Cardiac muscle cell (in vitro differentiated cells and primary cell): ENCODE measurements at places on chromosomes 13 and 19. TPM values are rescaled to one million over a fixed set of nuclear protein-coding genes. Genes with fewer than 3 reads are reported as not detected.

ZNF136 gene
- total RNA-seq: 5.2 and 22.5 TPM in 2 replicates

KRTDAP gene
- 0.60 TPM in 1 of 2 replicates, not detected in the other for total RNA-seq

SUPT20H gene
- 40.9 and 49.8 TPM in 2 replicates for total RNA-seq

ICAM4 gene
- total RNA-seq: 21.8 and 23.4 TPM in 2 replicates

SLC15A1 gene
- total RNA-seq: not detected in 2 replicates

TYROBP gene
- total RNA-seq: 2.9 TPM in 1 of 2 replicates, not detected in the other

TJP3 gene
- total RNA-seq: 2.8 and 5.2 TPM in 2 replicates

PSG4 gene
- not detected in 2 replicates for total RNA-seq

FAM98C gene
- total RNA-seq: 25.6 and 35.3 TPM in 2 replicates

KL gene
- total RNA-seq: not detected in 2 replicates

LGALS14 gene
- not detected in 2 replicates for total RNA-seq

SMIM17 gene
- 1.4 TPM in 1 of 2 replicates, not detected in the other for total RNA-seq

LTBP4 gene
- 85.3 and 203 TPM in 2 replicates for total RNA-seq

ARL11 gene
- 0.21 and 0.70 TPM in 2 replicates for total RNA-seq

TNFSF9 gene
- total RNA-seq: 0.81 and 1.3 TPM in 2 replicates

GRCh38 chr13:43977911-43978310, 98.2 kb downstream of the LACC1 start:
- no peak for DNase-seq

GRCh38 chr13:94710065-94710781, 2.1 kb downstream of the SOX21 start:
- no peak for DNase-seq

DNA sequence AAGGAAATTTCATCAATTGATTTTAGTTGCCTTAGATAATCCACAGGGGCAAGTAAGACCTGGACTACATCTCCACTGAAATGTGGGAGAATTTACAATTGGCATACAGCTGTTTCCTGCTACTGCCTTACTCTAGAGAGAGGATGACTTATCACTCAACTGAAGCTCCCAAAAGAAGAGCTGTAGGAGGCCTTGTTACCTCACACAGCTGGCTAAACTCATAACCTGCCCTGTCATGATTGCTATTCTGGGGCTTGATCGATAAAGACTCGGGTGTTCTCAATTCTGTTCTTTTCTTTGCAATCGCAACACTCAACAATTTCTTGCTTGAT, 1396.4 kb downstream of the EFNB2 start:
- no peak for DNase-seq

DNA sequence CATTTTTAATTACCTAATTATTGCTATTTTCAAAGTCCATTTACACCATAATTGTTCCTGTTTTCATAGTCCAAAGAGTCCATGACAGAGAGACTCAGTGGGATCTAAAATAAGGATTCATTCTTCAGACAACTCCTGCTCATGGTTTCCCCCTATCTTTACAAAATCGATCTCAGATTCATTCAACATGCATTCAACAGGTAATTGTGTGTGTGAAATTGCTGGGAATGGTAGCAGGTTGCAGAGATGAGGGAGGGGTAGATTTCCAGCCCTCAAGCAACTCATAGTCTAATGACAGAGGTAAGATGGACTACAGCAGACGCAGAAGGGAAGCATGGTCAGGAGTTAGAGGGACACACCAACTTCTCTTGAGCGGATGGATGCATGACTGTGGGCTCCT, 138.1 kb downstream of the TSHZ3 start:
- DNase-seq: no peak

- DNase-seq: no peak
These were observed 251.7 kb upstream of the HTR2A start for GRCh38 chr13:47148543-47148942.

DNA sequence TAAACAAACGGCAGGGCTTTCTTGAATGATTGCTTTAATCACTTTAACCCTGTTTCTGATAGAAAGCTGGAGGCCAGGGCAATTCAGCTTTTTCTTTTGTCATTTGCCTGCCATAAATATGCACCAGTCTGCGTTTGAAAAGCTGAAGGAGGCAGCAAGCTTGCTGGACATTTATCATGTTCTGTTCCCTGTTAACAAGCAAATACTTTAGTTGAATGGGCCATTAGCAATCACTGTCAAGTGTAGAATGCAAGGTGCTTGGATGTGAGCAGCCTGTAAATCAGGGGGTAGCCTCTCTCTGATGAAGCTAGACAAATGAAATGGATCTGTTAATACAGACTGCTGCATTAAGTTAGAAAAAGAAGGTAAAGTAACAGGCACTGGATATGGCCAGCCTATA, 7.6 kb downstream of the EFNB2 start:
- DNase-seq: no peak

GRCh38 chr13:76489274-76489673, 396.9 kb downstream of the KCTD12 start:
- no peak for DNase-seq

GRCh38 chr13:97124915-97125809, 97.0 kb upstream of the MBNL2 start:
- peak; percentile 65 for DNase-seq

DNA sequence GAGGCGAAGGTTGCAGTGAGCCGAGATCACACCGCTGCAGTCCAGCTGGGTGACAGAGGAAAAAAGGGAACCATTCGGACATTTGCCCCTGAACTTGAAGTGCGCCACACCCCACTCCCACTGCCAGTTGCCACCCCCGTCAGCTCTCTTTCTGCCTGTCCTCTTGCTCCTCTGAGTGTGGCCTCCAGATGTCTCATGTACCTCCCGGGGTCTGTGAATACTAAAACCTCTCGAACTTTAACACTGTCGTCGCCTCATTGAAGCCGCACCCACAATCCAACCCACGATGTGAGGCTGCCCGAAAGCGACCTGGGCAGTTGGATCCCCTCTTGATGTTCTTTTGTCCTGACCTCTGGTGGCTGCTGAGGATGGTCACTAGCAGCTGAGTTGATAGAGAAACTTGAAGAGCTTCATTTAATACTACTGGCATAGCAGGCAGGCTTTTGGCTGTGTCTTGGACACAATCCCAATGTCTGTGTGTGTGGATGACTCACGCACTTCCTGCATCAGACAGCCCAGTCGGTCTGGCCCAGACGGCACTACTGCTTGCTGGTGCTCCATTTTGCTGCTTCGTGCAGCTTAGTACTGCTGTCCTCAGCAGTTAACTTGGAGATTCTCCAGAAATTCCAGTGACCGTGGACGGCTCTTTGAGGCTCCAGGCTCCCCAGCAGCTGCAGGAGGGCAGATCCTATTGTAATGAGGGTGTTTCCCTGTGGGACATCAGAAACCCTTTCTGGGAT, 4.2 kb downstream of the FPR3 start:
- DNase-seq: peak; percentile 100

GRCh38 chr19:21586311-21587116, 81.1 kb downstream of the ZNF429 start:
- peak; percentile 55 for DNase-seq

- DNase-seq: no peak
These were observed 5.4 kb upstream of the ZNF765 start for GRCh38 chr19:53389571-53389970.

GRCh38 chr19:29671393-29672160, 6.3 kb downstream of the PLEKHF1 start:
- peak; percentile 60 for DNase-seq

DNA sequence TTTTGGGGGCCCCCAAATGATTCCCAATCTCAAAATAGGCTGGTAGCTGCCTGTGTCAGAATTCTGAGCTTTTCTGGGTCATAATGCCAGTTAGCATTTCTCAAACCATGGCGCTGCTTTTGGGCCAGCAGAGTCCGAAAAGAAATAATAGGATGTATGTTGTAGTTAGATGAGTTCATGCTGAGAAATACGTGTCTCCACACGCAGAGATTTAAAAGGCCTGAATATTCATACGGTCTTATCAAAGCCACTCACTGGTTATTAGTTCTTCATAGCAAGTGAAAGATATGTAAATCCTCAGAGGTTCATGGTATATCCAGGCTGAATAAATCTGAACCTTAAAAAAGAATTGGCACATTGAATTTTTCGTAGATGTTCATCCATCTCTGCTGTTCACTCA, 124.5 kb downstream of the SHISA2 start:
- DNase-seq: no peak

DNA sequence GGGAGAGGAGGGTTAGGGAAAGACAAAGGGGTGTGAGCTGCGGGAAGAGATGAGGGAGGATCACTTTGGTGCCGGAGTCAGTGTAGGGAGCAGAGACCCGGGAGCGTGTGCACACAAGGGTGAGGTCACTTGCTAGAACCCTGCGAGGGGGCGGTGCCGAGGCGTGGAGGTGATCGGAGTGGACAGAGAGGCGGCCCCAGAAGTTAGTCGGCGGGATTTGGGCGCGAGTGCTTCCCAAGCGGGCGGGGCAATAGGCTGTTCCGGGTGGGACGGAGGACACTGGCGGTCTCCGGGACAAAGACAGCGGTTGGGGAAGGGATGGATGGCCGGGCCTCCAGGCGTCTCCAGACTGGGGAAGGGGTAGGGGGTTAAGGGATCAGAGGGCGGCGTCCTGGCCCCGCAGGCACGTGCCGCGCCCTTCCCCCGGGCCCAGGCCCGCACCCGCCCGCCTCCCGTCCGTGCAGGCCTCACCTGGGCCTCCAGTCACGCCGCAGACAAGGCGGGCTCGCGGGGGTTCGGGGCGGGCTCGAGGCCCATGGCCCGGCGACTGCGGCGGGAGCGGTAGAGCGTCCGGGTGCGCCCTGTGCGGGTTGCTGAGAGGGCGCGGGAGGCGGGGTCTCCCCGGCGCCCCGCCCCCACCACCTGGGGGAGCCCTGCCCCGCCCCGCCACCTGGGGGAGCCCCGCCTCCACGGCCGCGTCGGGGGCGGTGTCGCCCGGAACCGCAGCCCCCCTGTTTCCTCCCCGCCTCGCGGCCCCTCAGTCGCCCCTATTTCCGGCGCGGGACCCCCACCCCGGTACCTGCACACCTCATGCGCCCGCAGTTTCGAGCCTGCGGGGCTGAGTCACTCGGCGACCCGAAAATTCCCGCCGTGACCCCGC, at the start of gene LPAR2:
TSS of gene LPAR2 (minus strand) at position 600 of the 880 bp plus-strand sequence. CDS start 945 bp downstream, outside the sequence.
- DNase-seq: peak; percentile 69

- DNase-seq: peak; percentile 91
These were observed 2.6 kb upstream of the WIZ start for GRCh38 chr19:15452111-15453047.

GRCh38 chr19:13622766-13623715, 116.8 kb upstream of the CACNA1A start:
- peak; percentile 27 for DNase-seq

- DNase-seq: no peak
These were observed 104.2 kb downstream of the HSPH1 start for GRCh38 chr13:31057403-31058033.

GRCh38 chr13:110529522-110530311, 31.8 kb downstream of the RAB20 start:
- DNase-seq: no peak

DNA sequence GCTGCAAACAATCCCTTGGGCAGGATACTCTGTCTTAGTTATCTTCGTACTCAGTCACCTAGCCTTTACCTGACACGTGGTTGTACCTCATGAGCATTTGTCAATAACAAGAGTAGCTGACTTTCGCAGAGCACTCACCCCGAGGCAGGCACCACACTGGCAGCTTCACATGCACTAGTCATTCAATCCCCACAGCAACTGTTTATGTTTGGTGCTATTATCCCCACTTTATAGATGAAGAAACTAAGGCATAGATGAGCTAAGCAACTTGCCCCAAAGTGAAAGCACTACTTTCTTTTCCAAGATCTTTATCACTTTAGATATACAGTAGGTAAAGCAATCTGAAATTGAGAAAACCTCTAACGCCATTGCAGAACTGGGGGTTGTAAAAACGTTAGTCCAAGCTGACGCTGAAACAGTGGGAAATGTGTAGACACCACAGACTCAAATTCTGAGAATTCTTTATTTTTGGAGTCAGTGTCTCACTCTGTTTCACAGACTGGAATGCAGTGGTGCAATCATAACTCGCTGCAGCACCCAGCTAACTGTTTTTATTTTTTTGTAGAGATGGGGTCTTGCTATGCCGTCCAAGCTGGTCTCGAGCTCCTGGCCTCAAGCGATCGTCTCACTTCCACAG, 446.0 kb downstream of the FOXO1 start:
- DNase-seq: no peak

DNA sequence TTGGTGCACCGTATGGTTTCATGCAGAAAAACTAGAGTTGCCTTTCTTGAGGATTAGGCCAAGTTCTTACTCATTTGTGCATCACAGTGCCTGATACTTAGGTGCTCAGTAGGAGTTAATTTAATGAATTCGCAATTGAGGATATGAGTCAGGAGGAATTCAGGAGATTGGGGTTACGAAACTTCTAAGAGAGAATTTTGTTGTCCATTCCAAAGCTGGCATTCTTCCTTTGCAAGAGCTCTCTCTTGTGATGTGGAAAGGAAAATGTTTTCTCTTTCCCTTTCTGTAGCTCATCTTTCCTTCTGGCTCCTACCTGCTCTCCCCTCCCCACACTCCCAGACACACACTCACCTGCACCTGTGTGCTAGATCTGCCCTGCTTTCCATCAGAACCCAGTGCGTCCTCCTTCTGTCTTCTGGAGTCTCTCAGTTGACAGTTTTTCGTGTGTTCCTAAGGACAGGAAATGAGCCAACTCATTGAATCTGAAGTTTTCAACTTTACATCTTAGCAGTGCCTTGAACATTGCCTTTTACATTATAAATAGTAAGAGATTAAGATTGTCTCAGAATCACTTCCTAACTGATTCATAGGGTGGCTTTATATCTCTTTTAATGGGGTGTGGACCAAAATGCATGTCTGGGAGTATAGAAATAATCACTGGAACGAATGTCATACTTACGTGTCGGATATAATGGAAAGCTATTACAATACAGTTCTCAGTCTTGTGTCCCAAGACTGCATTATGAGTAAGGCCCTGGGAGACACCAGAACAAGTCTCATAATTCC, 19.7 kb upstream of the ERCC5 start:
- peak; percentile 95 for DNase-seq

GRCh38 chr13:39056018-39056417, 17.8 kb downstream of the NHLRC3 start:
- no peak for DNase-seq

DNA sequence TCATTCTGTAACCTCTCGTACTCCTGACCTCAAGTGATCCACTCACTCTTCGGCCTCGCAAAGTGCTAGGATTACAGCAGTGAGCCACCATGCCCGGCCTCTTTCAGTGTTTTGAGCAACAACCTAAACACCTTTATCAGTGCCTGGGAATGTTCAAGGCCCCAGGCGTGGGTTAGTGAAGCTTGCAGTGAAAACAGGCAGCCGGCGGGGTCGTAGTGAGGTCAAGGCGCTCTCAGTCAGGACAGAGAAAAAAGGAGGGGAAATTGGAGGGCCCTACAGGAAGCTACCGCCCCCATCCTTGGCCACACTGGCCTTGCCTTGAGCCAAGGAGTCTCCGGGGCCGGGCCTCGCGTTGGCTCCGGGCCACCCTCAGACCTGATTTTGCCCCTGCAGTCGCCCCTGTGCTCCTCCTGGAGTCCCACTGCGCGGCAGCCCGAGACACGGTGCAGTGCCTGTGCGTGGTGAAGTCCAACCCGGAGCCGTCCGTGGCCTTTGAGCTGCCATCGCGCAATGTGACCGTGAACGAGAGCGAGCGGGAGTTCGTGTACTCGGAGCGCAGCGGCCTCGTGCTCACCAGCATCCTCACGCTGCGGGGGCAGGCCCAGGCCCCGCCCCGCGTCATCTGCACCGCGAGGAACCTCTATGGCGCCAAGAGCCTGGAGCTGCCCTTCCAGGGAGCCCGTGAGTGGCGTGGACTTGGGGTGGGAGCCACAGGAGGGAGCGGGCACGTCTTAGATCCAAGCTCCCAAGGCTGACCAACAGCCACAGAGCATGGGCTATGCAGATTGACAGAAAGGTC, 17.7 kb downstream of the MAG start:
- DNase-seq: peak; percentile 95
